ENCODE measurements at places on chromosomes 13 and 19.

GRCh38 chr13:111911121-111911720, 155.7 kb upstream of the SOX1 start:
- DNase-seq = no peak

GRCh38 chr13:20415306-20415679, 110.4 kb downstream of the CRYL1 start:
- no peak for DNase-seq

DNA sequence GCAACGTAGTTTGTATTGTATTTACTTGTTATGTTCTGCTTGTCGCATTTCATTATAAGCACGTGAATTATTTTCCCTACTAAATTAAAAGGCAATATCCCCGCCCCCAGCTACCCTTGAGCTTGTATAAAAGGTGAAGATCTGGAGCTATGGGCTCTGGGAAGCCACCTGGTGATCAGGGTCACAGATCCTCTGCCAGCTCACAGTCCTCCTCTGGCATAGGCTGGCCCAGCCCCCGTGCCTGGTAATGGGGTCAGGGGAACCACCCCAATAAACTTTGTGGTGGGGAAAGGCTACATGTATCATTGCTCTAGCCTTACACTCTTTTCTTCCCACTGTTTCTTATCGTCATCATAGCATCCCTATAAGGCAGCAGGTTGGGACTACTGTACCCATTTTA, 190.2 kb upstream of the TSHZ3 start:
- no peak for DNase-seq

DNA sequence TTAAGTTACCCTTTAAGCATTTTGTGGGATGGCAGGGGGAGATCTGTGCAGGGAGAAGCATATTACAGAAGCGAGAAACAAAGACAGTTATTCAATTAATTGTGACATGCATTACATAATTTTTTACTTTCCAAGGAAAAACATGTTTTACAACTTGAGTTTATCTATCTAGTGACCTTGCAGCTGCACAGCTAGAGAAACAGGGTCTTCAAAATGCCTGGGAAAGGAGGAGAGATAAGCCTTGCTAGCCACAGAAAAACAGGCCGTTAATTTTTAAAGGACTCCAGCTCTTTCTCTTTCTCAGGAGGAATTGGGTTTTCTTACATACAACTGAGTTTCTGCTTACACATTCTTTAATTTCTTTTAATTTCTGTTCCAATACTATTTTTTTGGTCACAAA, 14.8 kb upstream of the ZNF431 start:
- no peak for DNase-seq

DNA sequence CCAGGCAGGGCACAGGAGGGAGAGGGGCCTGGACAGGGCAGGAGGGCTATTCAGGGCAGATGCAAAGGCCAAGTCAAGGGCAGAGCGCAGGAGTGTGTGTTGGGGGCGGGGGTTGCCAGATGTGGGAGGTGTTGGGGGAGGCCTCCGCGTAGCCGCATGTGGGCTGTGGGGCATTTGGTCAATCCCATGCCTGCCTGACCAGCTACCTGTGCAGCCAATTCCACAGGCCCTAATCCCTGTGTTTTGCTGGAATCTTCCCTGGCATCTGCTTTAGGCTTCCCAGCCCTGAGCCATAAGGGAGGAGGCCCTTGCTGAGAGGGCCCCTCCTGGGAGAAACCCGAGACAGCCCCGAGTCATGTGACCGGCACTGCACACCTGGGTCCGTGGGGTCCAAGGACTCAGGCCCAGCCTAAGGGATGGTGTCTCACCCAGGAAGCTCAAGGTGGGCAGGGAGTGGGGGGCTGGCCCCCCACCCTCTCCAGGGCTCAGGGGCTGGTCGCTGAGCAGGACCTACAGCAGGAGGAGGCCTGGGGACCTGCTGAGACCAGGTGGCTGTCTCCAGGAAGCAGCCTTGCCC, 20.3 kb downstream of the RFX1 start:
- DNase-seq = no peak

- no peak for DNase-seq
Measured at GRCh38 chr19:14553042-14553938, 18.6 kb downstream of the NDUFB7 start.

DNA sequence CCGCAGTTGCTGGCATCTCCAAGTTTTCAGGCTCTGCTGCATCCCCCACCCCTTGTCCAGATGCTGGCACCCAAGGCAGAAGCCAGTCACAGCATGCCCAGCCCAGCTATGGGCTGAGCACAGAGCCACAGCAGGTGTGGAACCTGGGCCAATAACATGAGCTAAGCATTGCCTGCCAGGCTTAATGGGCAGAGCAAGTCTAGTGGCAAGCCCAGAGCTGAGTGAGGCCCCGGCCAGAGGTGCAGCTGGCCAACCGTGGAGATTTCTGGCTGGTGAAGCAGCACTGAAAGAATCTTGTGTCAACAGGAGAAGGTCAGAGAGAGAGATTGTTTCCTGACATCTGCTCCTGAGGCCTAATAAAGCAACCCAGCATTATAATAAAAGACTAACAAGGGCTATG, 111.0 kb downstream of the B3GLCT start:
- DNase-seq = no peak

GRCh38 chr13:97648171-97648880, 214.4 kb downstream of the RAP2A start:
- no peak for DNase-seq

DNA sequence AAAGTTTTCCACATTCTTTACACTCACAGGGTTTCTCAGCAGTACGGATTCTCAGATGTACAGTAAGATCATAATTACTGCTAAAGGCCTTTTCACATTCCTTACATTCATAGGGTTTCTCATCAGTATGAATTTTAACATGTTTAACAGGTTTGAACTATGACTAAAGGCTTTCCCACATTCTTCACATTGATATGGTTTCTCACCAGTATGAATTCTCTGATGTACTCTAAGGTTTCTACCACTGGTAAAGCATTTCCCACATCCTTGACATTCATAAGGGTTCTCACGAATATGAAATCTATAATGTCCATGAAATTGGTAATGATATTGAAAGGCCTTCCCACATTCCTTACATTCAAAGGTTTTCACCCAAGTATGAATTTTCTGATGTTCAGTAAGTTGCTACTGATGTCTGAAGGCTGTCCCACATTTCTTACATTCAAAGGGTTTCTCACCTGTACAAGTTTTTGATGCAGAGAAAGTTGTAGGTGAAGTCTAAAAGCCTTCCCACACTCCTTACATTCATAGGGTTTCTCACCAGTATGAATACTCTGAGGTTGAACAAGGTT, 22.0 kb downstream of the ZNF780B start:
- no peak for DNase-seq

DNA sequence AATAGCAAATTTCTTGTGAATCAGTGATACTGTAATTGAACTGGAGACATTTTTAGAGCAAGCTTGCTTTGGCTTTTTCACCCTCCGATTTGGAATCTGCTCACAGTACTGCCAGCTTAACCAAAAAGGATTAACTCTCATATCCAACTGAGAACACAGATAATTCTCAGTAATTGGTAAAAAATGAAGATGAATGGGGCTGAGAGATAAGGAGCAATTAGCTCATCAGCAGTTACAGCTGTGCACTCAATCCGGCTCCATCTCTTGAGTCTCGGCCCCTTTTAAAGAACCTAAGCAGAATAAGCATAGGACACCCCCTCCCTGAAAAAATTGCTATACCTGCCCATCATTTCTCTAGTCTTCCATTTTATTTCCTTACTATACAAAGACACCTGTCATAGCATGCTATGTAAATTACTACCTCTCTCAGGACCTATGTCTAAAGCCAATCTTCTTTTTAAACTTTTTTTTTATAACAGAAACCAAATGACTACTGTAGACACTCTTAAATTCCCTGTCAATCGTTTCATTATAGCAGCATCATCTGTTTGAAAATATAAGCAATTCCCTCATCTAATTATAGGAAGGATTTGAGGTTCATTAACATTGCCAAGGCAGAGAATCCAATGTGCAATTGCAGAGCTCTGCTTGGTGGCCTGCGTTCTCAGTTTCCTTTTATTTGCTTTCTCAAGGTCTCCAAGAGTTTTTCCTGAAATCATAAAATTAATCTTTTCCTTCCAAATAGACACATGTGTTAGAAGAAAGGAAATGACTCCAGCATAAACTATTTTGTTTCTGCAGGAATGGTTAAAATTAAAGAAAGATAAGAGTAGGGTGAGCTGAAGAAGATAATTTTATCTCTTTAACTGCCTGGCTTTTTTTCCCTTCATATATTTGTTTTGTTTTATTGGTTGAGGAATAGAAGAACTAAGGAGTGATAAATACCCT, 242.1 kb downstream of the DACH1 start:
- DNase-seq = no peak

- no peak for DNase-seq
Measured at GRCh38 chr13:101572456-101572855, 120.0 kb downstream of the ITGBL1 start.
